NCI-H1092 treated with DMSO at 0.1 percent for 48 hours (cell line): ENCODE measurements at places on chromosomes 5 and 9.

- no peak for DNase-seq
Measured at GRCh38 chr5:87368601-87369000, 44.1 kb downstream of the CCNH start.

DNA sequence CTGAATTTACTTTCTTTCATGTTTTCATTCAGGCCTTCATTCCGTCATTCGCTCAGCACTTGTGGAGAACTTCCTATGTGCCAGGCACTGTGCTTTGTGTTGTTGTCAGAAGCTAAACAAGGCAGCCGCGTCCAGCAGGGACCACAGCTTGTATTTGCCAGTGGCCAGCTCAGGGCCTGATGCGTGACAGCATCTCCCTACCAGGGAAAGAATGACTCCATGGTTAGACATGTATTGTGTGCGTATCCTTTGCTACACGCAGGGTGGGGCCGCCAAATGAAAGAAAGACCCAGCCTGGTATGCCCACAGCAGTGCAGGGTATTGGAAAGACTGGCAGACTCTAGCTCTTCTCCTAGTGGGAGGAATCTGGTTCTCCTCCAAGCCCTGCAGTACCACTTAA lies 4.7 kb upstream of the COL27A1 start:
- DNase-seq, result no peak

GRCh38 chr5:157247267-157247666 lies 18.7 kb upstream of the CYFIP2 start:
- no peak for DNase-seq

GRCh38 chr9:122001491-122002201 lies 91.5 kb downstream of the TTLL11 start:
- DNase-seq, result peak; percentile 8

- DNase-seq, result peak; percentile 34
Measured at GRCh38 chr9:124551472-124552272, 44.5 kb upstream of the NR5A1 start.

GRCh38 chr5:3385991-3386519 lies 209.6 kb upstream of the IRX1 start:
- DNase-seq, result no peak

DNA sequence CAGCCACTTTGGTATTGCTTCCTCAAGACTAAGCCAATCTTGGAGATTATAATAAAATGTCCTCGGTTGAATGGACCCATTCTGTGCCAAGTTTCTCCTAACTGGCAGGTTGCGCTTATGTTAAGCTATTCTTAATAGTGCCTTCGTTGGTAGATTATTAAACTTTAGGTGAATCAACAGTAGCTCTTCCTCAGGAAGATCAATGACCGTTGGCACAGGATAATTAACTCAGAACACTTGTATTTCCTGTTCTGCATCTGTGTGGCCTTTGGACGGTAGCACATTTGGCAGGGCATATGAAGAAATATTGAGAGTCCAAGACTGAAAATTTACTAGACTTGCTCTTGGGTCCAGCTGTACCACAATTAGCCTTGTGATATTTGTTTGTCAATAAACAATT lies 402.9 kb downstream of the MLLT3 start:
- no peak for DNase-seq

GRCh38 chr9:96581786-96582185 lies 37.9 kb downstream of the CDC14B start:
- DNase-seq, result no peak

- no peak for DNase-seq
Measured at GRCh38 chr5:80153586-80154126, 102.2 kb downstream of the SERINC5 start.

- no peak for DNase-seq
Measured at GRCh38 chr5:156121882-156122281, 205.1 kb upstream of the SGCD start.

GRCh38 chr9:93686127-93686879 lies 109.9 kb downstream of the PHF2 start:
- no peak for DNase-seq

- DNase-seq, result no peak
Measured at GRCh38 chr5:55564721-55565120, 30.0 kb upstream of the PLPP1 start.

GRCh38 chr5:65150599-65151304 lies 331.0 kb downstream of the ADAMTS6 start:
- no peak for DNase-seq

GRCh38 chr9:18996211-18996610 lies 36.8 kb downstream of the SAXO1 start:
- no peak for DNase-seq

DNA sequence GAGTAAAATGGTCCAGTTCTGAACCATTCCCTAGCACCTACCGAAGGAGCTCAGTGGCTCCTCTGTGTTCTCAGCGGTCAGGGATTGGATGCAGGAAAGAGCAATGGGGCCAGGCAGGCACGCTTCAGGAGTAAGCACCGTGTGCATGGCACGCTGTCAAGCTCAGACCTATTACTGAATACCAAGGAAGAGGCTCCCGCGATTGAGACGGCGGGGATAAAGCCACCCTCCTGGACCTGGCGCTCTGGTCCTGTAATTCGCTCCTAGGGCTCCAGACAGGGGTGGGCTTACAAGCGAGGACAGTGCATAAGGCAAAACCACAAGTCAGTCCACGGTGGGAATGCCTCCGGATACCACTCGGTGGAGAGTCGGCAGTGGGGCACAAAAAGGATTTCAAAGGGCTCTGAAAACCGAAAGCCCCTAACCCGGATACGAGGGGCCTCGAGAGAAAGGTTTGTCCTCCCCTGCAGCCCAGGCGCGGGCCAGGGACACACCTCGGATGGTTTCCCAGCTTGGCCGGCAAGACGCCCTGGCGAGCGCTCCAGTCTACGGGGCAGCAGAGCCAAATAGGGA lies 988 bp downstream of the OXCT1 start:
- peak; percentile 65 for DNase-seq

GRCh38 chr9:2181792-2182191 lies 166.6 kb downstream of the SMARCA2 start:
- DNase-seq, result no peak

- DNase-seq, result peak; percentile 88
Measured at GRCh38 chr5:36040651-36041536, 25.8 kb downstream of the UGT3A2 start.

DNA sequence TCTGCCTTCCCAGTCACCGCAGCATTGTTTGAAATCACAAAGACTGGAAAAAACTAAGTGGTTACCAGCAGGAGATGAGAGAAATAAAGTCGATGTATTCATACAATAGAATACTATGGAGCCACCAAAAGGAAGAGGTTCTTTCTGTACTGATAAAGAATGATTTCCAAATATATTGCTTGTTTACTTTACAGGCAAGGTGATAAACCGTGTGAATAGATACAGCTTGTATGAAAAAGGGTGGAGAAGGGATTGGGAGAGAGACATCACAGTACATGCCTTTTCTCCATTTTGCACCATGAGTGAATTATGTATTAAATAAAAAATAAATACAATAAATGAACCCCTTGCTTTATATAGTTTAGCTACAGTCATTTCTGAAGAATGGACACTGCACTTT lies 91.7 kb downstream of the RFK start:
- no peak for DNase-seq

- no peak for DNase-seq
Measured at GRCh38 chr9:130450344-130451003, 5.7 kb downstream of the ASS1 start.

DNA sequence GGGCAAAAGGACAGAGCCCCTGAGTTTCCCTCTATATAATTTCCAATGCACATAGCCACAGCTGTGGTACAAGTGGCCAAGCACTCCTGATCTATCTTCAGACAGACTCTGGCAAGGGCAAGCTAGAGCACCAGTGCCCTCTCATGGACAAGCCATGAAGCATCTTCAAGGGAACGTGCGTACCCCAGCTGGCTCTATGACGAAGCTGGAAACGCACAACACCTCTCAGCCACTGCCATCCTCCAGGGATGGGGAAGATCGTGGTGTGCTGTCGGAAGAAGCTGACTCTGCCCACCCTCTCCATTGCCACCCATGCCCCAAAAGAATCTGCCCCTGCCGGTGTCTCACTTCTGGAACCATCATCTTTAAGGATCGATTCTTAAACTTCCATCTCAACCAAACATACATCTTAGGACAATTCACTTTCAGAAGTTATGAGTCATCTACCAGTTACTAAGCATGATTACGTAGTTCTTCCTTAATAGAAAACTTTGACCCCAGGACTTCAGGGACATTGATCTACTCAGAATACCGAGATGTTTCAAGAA lies 482.9 kb downstream of the AGTPBP1 start:
- peak; percentile 88 for DNase-seq

- DNase-seq, result peak; percentile 27
Measured at GRCh38 chr5:141186897-141187512, at the start of gene PCDHB9. TSS of gene PCDHB9 (plus strand) at chr5:141187161. CDS start at chr5:141187319, 158 bp downstream.

DNA sequence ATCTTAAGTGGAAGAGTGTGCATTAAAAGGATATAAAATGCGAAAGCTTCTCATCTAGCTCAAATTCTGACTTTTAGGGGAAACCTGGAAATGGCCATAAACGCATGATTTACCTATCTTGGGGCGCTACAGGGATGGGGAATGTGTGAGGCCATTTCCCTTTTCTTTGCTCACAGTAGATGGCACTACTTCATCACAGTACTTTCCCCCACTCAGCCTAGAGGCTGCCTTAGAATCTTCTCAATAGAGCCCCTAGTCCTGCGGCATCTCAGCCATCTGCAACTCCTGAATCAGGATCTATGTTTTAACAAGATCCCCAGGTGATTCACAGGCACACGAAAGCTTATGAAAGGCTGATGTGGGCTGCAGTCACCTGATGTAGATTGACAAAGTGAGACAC lies 110.8 kb downstream of the LHFPL2 start:
- DNase-seq, result peak; percentile 29

GRCh38 chr5:59840200-59840601 lies 53.3 kb downstream of the PDE4D start:
- no peak for DNase-seq

GRCh38 chr9:137317718-137318511 lies 15.8 kb upstream of the NRARP start:
- no peak for DNase-seq

DNA sequence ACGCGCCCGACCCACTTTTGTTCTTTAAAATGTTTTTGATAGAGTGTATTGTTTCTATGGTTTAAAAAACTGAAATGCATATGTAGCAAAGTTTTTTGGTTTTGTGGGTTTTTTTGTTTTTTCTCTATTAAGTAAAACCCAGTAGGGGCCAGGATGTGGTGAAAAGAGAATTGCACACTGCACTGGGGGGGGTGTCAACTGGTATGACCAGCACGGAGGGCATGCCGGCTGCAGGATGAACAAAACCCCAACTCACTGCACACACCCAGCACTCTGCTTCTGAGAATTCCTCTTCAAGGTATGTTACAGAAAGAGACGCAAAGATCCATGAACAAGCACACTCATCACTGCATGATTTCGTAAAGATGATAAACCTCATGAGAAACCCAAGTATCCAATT lies 75.0 kb downstream of the STK10 start:
- DNase-seq, result no peak

- no peak for DNase-seq
Measured at GRCh38 chr5:36202521-36202961, 39.2 kb downstream of the NADK2 start.

GRCh38 chr5:158198636-158199035 lies 339.7 kb upstream of the CLINT1 start:
- DNase-seq, result no peak

DNA sequence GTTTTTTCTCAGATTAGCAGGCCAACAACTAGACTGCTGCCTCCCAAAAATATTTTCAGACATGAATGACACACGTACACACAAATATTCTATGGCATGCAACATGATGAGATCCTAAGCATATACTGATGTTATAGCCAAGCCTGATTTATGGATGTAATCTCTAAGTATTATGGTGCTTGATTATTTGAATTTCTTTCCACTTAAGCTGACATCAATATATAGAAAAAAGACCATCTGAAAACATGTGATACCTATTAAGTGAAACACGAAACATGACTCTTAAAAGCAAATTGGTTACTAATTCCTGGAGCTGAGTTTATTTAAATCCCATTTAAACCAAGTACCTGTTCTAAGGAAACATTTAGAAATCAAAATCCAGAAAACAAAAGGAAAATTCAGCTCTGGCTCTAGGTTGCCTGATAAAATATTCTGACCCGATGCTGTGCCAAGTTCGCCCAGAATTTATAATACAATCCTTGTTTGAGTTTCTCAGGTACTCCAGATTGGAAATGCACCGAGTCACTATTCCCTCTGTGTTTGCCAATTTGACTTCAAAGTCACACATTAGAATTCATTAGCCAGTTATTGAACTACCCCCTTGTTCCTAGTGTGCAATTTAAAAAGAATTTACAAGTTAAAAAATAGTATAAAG lies 548.6 kb downstream of the CSNK1G3 start:
- DNase-seq, result peak; percentile 86

GRCh38 chr5:171149772-171150171 lies 159.3 kb upstream of the TLX3 start:
- peak; percentile 35 for DNase-seq

GRCh38 chr5:134600600-134600999 lies 32.0 kb downstream of the SAR1B start:
- no peak for DNase-seq

- DNase-seq, result no peak
Measured at GRCh38 chr5:60377826-60378225, 322.1 kb downstream of the DEPDC1B start.

GRCh38 chr5:173752653-173753052 lies 135.5 kb upstream of the CPEB4 start:
- DNase-seq, result no peak

DNA sequence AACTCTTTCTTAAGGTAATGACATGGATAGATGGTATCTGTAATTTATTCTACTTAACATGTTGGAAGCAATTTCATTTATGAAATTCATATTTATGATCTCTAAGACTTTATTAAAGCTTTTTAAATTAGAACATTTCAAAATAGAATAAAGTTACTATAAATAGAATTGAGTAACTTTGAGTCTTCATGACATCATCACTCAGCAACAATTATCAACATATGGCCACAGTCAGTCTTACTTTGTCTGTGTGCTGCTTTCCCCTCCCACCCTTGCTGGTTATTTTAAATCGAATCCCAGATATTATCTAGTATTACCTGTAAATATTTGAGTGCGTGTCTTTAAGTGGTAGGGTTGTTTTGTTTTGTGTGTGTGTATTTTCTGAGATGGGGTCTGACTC lies 65.2 kb downstream of the IPO11 start:
- no peak for DNase-seq

GRCh38 chr9:116550696-116551436 lies 136.2 kb upstream of the TRIM32 start:
- no peak for DNase-seq

DNA sequence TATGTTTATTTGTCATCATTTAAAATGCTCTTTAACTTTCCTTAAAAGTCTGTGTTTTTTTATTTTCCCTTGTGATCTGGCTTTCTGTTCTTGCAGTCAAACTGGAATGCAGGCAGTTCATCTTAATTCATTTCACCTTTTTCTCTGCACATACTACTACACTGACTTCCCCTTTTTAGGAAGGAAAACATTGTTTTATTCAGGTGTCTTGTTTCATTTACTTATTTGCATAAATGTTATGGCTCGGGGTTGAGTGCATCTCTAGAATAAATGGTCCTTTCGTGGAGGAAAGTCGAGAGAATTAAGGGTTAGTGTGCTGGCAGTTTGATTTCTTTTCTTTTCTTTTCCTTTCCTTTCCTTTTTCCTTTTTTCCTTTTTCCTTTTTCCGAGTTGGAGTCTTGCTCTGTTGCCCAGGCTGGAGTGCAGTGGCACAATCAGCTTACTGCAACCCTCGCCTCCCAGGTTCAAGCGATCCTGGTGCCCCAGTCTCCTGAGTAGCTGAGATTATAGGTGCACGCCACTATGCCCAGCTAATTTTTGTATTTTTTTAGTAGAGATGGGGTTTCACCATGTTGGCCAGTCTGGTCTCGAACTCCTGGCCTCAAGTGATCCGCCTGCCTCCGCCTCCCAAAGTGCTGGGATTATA lies 76.0 kb upstream of the LRRC70 start:
- DNase-seq, result no peak
